ENCODE measurements at places on chromosomes 5 and 9. TPM values are rescaled to one million over a fixed set of nuclear protein-coding genes. Genes with fewer than 3 reads are reported as not detected.

Gene ADGRV1
- total RNA-seq: 0.15 TPM

Gene RUSC2
- 42.5 TPM for total RNA-seq

Gene PCDHB11
- total RNA-seq: 0.58 TPM

Gene NRARP
- total RNA-seq: 62.5 TPM

Gene TPRN
- 10.8 TPM for total RNA-seq

All from glomerular endothelial cell (primary cell).